ENCODE measurements at places on chromosomes 5 and 9.

DNA sequence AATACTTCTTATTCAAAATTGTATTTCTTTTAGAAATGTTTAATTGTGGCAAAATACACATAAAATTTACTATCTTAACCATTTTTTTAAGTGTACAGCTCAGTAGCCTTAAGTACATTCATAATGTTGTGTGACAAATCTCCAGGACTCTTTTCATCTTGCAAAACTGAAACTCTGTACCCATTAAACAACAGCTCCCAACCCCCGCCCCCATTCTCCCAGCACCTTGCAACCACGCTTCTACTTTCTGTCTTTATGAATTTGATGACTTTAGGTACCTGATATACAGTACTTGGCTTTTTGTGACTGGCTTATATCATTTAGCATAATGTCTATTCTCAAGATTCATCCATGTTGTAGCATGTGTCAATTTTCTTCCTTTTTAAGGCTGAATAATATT, 2.8 kb upstream of the IL5 start:
- DNase-seq = no peak

GRCh38 chr5:79759436-79759835, 69.8 kb downstream of the CMYA5 start:
- DNase-seq = no peak

- no peak for DNase-seq
These were observed 112.5 kb downstream of the PTTG1 start for GRCh38 chr5:160534125-160534524.

DNA sequence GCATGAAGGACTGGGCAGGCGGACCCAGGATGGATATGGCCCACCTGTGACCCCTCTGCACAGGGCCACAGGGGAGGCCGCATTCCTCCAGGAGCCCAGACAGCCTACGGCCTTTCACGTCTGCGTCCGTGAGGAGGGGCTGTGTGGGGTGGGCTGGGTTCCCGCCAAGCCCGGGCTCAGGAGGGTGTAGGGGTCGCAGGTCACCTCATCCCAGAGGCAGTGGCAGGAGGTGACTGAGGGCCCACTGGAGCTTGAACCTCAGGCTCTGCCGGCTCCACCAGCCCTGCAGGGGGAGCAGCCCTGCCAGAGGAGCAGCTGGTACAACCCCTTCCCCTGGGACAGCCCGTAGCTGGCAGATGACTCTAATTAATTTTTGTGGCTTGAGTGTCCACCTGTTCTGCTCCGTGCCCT, 40.7 kb upstream of the CACNA1B start:
- no peak for DNase-seq

DNA sequence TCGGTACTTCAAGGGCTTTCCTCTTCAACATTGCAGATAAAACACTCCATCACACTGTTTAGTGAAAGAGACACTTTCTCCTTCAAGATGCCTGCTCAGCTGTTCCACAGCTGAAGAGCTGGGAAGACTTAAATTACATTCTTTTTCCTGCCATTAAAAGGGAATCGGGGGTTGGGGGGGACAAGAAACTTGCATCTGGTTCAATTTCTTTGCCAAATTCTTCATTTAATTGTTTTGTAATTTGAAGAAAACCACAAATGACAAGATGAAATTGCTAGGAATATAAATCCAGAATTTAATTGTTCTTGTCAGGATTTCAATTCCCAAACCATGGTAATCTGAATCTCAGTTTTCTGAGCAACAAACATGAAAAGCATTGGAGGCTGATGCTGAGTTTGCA, 478.3 kb downstream of the EBF1 start:
- no peak for DNase-seq

GRCh38 chr5:169591636-169592035, 8.1 kb downstream of the SPDL1 start:
- no peak for DNase-seq

GRCh38 chr5:57339521-57339920, 143.1 kb downstream of the ACTBL2 start:
- DNase-seq = no peak

Measured in stimulated activated CD4-positive, alpha-beta T cell treated with anti-CD3 and anti-CD28 coated beads, TNF-alpha, amount 100 ng/mL, for 1 hour (primary cell).